AG04450 (cell line): ENCODE measurements at places on chromosomes 7 and 10.

- no peak for DNase-seq
Measured at GRCh38 chr10:67269828-67270227, 344.0 kb downstream of the LRRTM3 start.

DNA sequence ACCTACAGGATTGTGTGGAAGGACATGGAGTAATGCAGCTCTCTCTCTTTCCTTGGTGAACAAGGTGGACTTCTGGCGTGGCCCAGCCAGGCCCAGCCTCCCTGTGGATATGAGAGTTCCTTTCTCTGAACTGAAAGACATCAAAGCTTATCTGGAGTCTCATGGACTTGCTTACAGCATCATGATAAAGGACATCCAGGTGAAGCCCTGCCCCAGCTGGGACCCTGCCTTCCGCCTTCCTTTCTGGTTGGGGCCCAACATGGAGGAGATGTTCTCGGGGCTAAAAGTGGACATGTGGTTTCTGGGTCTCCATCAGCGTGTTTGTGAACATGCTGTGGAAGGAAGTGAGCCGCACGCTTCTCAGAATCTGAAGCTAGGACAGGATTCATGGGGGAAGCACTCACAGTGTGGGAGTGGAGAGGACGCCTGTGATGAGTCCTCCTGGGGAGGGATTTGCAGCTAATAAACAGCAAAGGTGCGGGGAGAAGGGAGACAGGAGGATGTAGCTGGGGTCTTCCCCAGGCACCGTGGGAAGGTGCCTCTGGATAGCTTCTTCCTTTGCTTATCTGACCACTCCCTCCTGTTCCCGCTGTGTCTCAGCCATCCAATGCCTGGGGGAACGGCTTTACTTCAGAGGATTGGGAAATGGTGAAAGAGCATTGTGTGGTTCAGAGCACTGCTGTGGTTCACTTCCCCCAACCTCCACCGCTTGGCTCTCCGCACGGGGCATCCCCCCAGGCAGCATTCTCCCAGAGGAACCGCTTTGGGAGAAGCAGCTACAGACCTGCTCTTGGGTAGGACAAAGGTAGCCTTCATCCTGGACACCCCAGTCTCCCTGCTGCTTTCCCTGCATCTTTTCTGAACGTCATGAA, 5.5 kb downstream of the CPA5 start:
- no peak for DNase-seq

DNA sequence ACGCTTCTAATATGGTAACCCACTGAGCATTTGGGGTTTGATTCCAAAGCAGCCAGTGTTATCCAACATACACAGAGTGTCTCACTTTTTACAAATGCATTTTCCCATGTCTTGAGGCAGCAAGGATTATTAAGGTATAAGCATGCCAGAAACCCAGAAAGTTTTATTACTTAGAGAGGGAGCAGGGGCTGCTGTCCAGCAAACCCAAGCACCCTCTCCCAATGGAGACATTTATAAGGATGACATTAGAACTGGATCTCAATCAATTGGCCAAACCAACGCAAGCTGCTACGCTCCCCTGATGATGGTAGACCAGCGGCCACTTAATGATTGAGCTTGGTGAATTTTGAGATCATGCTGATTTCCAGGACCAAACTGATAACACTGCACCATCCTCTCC, 176.3 kb downstream of the FANK1 start:
- DNase-seq = no peak

DNA sequence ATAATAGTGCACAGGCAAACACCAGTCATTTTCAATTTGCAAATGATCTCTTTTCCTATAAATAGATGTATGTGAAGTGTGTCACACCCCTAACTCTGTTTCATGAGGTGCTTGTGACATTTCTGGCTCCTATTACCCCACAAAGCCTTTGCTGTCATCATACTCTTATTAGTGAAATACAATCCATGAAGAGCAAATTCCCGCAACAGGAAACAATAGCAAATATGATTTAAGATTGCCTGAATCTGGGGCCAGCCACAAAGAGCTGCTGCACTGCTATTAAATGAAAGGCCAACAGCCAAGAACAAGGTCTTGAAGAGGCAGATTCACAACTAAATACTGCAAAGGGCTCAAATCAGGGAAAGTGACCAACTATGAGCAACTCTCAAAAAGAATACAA, 96.3 kb upstream of the CAV2 start:
- DNase-seq = no peak

DNA sequence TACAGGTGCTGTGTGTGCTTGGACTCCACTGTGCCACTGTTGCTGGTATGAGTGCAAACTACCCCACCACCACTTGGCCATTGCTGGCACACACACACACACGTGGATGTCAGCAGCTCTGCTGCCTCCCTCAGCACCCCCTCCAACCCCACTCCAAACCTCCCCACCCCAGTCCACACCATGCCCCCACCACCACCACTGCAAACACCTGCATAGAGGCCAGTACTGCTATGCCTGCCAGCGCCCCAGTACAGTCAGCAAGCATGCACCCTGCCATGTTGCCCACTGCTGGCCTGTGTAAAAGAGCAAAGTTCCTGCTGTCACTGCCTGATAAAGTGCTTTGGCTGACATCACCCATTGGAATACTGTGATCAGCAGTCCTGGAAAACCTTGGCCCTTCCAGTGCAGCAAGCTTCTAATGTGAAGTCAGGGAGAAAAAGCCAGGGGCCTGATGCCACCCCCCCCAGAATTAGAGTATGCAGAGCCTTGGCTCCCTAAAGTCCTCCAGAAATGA, 519.2 kb upstream of the PCDH15 start:
- DNase-seq = no peak

GRCh38 chr7:131899271-131900030, 343.0 kb upstream of the PODXL start:
- DNase-seq = no peak

DNA sequence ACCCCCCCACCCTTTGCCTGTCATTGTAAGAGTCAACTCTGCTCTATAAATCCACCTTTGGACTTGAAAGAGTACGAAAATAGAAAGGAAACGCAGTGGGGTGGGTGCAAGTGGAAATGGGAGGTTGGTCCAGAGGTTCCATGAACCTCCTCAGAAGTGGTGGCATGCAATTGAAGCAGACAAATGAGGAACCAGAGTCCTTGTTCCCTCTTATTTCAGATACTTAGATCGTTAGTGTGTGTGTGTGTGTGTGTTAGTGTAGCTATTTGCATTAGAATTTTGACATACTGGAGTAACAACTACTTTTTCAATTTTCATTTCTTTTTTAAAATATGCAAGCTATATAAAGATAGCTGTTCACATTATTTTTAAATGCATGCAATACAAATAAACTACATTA, 18.1 kb upstream of the TFAM start:
- DNase-seq = no peak

GRCh38 chr7:69232445-69233376, 365.6 kb upstream of the AUTS2 start:
- no peak for DNase-seq

DNA sequence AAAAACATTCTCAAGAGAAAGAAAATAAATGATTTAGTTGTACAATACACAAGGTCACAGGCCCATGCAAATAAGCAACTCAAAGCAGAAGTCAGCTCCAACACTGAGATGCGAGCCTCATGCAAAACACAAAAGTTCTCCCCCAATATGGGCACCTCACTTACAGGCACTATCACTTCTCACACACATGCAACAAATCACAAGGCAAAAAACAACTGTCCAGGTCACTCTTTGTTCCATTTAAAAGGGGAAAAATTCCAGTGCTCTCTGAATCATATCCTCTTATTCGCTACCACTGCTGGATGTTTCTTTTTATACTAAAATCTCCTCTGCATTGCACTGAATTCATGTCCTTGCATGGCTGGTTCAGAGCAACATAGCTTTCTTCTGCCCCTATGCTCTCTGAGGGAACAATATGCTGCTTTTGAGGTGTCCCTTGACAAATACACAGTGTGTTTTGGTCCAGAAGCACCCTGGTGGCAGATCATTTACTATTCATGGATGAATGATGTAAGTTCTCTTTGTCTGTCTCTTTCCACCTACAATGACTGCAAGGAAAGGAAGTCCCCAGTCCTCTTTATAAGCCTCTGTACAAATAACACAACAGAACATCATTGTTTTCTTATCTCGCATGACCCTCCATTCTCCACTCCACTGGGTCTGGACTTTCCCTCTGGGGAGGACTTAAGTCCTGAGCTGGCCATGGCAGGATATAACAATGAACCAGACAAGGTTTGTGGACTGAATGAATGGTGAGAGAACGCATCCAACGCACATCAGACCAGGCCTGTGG, 85.4 kb upstream of the GSDME start:
- DNase-seq = no peak

DNA sequence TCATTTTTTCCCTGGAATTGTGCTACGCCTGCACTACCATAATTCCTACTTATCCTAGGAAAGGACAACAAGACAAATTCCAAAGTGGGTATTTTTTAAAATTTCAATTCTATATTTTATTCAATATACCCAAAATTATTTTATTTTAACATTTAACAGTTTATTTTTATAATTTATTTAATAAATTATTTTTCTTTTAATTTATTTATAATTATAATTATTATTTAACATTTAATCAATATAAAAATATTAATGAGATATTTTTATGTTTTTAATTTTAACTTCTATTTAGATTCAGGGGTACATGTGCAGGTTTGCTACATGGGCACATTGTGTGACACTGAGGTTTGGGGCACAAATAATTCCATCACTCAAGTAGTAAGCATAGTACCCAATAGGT, 65.6 kb upstream of the VSTM2A start:
- no peak for DNase-seq

DNA sequence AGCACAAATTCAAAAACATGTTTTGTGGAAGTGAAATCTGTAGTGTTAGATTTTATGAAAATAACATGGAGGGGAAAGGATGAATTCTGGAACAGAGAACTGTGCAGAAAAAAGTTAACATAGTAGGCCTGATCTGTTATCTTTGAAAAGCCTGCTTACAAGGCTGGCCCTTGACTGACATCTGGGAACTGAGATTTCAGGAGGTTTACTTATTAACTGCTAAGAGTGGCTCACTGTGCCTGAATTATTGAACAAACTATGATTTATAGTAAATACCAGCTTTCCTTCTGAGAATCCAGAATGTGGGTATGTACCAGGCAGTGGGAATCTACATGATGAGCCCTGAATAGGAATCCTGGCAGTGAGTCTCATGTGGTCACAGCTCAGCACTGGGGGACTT, 30.5 kb downstream of the NSUN6 start:
- DNase-seq = no peak

DNA sequence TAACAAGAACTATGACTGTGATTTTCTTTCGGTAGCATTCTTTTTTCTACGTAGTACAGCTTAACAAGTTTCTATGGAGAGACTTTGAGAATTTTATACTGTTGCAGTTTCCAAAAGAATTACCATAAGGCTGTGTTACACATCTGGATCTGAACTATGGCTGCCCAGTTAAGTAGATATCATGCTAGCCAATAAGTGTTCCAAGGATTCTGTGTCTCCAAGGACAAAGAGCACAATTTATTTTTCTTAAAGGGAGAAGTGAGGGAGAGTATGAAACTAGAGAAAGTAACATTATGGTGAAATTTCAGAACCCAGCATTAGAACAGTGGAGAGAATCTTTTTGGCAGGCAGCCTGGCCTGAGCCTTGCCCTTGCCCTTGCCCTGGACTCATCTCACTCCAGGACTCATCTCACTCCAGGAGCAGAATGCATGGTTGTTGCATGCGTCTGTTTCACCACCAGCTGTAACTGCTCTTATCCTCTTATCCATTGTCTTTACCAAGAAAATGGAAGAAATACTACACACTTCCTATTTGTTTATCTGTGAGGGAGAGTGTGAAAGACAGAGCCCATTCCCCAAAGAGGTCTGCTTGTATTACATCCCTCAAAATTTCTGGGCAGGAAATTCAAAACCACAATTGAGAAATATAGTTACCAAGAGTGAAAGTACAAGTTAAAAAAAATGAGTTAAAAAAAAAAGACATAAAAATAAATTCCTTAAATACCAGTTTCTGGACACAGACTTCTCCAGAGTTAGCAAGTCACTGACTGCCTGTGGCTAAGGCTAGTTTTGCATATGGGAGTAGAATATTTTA, 1067.5 kb downstream of the NRG3 start:
- DNase-seq = no peak

GRCh38 chr10:59047180-59047579, 129.3 kb upstream of the PHYHIPL start:
- no peak for DNase-seq

DNA sequence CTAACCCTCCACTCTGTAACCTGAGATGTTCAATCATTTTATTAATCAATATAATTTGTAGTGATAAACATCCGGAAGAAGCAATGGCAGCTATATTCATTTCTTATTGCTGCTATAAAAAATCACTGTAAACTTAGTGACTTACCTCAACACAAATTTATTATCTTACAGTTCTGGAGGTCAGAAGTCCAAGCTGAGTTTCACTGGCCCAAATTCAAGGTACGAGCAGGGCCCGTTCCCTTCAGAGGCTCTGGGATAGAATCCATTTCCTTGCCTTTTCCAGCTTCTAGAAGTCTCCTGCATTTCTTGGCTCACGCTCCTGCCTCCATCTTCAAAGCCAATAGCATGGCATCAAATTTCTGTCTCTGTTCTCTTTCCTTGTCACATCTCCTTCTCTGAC, 279.5 kb upstream of the SP8 start:
- no peak for DNase-seq

DNA sequence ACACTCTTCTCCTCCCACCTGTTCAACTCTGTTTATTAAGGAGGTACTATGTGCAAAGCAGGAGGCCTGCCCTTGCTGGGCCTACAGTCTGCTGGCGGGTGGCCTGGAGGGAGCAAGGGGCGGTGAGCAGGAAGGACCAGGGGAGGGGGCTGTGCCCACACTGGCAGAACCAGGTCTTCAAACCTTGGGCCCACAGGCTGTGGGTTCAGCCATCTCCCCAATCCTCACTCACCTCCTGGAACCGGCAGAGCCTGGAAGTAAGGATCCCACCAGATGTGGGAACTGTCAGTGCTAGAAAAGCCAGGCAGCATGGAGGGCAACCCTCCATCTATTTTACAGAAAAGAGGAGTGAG, 50.8 kb downstream of the CAMK2B start:
- DNase-seq = no peak

DNA sequence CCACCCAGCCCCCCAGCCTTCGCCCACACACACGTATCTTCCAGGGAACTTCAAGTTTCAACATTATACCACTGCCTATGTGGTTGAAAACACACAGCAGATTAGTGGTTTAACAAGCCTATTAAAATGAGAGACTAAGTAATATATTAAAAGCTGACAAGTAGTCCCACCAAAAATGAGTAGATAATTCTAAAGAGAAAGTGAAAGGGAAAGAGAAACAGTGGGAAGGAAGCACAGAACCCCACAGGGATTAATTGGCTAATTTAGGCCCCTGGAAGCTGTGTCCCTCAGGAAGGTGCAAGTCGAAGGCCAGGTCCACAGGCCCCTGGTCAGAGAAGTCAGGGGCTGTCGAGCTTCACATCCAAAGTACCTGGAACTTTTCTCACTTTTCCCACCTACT, 210.5 kb upstream of the YAE1 start:
- DNase-seq = no peak

- no peak for DNase-seq
Measured at GRCh38 chr10:89985446-89985845, 284.1 kb downstream of the KIF20B start.

GRCh38 chr10:47182934-47183703, 116.9 kb upstream of the GDF10 start:
- no peak for DNase-seq

- no peak for DNase-seq
Measured at GRCh38 chr7:107810626-107811025, 7.6 kb upstream of the SLC26A3 start.
